ENCODE measurements at places on chromosomes 16 and 17.
A peak's percentile ranks its signal among the peaks of the same experiment; 100 is the strongest.

- DNase-seq, result no peak
Measured at GRCh38 chr17:19705771-19706770, 10.3 kb downstream of the SLC47A2 start.

DNA sequence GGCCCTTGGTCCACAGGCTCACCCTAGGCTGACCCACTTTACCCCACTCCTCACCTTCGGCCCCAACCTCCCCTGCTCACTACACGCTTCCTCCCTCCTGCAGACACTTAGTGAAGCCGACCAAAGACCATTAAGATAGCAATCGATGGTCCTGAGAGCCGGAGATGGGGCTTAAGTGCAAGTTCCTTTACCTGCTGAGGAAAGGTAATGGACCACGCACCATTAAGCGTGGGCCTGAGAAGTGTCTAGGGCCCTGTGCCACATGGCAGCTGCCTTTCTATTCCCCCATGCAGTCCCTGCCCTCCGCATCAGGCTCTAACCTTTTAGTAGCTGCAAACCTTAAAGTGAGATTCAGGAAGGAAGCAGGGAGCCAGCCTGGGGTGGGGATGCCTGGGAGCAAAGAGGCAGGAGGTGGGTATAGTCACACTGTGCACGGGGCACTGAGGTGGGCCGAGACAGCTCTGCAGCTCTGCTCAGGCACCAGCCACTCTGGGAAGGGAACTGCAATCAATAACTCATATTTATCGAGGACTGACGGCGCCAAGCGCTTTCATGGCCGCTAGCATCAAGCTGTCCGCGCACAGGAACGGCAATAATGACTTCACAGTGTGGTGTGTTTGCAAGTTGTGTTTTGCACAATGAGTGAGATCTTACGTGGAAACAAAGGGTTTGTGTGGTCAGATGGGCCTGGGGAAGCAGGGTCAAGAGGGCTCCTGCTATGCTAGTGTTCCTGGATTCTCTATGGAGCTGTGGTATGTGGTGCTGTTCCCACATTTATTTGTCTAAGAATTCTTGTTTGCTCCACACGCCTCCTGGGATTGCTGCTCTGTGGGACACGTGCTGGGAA is 84.9 kb upstream of the CDC42EP4 start:
- no peak for DNase-seq

DNA sequence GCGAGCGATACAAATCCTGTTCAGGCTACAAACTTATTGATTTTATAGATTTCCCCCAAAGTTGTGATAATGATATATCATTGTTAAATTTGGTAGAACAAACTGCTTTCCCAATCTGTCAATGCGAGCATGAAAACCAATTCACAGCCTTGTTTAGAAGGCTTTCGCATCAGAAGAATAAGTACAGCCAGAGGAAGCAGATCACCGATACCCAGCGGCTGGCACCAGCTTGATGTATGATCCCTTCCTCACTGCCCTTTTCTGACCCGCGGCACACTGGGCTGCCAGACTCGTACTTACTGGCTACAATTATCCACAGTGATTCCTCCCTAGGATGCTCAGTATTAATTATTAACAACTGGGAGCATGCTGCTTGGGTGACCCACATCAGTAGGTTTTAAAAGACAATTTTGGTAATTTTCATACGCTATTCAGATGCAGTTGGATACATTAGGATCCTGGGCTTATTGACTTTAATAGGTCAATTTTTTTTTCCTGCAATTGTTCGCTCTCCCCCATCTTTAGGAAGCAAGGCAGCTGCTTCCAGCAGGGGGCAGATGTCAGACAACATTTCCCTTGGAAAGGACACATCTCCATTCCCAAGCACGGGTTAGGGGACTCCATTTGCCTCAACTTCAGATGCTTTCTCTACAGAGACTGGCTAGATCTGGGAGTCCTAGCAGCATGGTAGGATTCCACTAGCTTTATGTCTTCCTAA is 582.7 kb upstream of the PSMD7 start:
- DNase-seq, result no peak

GRCh38 chr16:49456763-49457162 is 83.2 kb downstream of the C16orf78 start:
- peak; percentile 5 for DNase-seq

GRCh38 chr17:3754066-3754457 is 30.4 kb downstream of the HASPIN start:
- no peak for DNase-seq

DNA sequence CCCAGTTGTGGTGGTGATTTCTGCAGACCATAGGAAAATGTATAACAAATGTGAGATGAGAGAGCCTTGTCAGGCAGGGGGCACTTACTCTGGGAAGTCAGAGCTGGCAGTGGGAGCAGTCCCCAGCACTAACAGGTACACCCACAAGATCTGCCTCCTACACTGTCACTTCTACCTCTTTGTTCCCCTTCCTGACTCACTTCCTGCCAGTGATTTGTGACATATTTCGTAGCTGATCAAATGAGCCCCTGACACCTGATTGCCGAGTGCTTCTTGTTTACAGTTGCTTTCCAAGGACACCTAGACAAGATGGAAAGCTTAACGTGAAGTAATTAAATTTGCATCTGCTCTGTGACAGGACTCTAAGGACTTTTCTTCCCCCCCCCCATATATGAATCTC is 40.5 kb downstream of the FTO start:
- peak; percentile 23 for DNase-seq

- DNase-seq, result no peak
Measured at GRCh38 chr17:78398390-78398789, 19.9 kb downstream of the PGS1 start.

DNA sequence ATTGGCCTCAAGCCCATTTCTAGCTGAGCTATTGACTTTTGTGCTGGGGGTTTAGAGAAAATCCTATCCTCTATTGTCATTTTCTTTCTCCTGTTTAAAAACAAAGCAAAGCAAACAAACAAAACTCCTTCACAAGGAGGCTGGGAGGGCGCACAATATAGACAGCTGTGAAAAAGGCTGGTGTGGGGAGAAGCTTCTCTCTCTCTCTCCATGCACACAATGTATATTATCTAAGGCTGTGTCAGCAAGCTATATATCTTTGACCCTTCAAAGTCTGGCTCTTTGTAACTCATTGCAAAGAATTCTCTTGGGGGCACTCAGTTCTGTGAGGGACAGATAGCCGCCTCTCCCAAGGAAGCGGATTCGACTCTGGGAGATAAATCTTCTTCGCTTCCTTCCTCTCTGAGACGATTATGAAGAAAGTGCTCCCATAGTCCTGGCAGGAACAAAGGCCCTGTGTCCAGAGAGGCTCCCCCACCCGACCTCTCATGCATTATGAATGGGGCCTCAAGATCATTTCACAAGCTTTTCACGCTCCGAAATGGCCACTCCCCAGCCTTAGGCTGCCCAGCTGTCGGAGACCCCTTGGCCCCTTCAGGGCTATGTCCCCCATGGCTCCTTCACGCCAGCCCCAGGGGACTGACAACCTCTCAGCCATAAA is 33.2 kb upstream of the MEAK7 start:
- no peak for DNase-seq

Data from CD4-positive, alpha-beta T cell treated with Interleukin-15 for 1 hour (primary cell).